Right atrium auricular region (tissue), 2 donors: ENCODE measurements at places on chromosomes 6 and 20. TPM values are rescaled to one million over a fixed set of nuclear protein-coding genes. Genes with fewer than 3 reads are reported as not detected.

Gene LY6G6F
- not detected for total RNA-seq

Gene JAG1
- total RNA-seq, result 30.9 TPM

- no peak for DNase-seq
Measured at GRCh38 chr6:4575714-4576113, 200.5 kb upstream of the CDYL start.

- no peak for DNase-seq
Measured at GRCh38 chr6:137358273-137358672, 135.9 kb downstream of the OLIG3 start.

DNA sequence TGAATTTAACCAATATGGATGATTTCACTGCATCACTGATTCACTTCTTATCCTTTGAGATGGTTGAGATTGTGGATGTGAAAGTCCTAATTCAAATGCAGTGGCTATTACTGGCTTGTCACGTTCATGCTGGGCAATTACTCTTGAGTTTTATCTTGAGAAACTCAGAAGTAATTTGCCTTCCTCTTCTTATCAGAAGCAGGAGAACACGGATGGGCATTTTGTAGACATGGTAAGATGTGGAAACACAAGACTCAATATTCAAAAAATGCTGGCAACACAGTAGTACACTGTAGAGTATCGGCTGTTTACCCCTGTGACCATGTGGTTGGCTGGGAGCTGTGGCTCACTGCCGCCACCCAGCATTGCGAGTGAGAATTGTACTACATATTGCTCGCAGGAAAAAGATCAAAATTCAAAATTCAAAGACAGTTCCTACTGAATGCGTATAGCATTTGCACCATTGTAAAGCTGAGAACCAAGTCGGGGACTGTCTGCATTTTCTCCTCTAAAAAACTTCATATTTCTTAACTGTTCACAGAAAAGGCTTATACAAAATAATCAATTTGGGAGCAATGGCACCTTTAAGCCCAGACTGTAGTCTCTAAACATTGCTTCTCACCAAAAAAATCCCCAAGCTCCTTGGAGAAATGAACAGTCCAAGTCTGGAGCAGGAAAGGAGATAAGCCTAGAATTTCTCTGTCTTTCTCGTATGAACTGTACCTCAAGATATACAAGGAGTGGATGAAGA lies 61.9 kb upstream of the ELOVL5 start:
- no peak for DNase-seq

DNA sequence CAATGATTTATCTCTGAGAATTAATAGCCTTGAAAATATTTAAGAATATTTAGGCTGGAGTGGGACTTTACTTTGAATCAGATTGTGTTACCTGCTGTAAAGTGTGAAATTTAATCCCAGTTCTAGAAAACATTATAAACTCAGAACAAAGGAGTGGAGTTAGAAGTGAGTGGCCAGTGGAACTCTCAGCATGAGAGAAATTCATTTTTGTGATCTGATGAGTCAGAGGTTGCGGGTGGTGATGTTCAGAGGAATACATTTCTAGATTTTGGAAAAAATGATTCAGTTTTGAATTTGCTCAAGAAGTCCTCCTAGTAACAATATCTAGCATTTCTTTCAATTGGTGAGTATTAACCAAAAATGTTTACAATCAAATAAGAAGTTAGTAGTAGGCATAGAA lies 167.5 kb downstream of the ZFAND3 start:
- no peak for DNase-seq

DNA sequence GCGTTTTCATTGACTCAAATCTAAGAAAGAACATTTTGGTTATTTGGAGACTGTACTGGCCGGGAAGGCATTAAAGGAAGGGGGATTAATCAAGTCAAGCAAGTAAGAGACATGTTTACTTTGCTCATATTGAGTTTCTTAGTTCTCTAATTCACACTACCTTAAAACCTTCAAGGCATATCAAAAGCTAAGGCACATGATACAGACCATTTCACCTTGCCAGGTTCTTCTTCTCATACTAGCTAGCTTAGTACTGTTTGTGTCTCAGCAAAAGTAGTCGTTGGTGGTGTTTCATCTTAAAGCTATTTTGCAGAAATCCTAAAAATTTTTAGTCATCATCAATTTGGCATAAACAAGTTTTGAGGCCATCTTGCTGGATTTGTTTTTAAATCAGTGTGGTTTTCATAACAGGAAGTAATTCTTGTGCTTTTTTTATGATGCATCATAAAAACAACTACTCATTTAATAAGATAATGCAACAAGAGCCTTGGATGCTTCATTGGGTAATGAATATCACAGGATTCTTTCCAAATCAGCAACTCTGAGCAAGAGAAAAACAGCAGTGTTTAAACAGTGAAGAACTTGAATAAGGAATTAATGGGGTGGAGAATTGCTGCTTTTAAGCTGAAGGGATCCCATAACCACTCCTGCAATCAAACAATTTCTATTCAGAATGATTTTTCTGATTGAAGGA lies 425.3 kb downstream of the EPM2A start:
- DNase-seq, result no peak

DNA sequence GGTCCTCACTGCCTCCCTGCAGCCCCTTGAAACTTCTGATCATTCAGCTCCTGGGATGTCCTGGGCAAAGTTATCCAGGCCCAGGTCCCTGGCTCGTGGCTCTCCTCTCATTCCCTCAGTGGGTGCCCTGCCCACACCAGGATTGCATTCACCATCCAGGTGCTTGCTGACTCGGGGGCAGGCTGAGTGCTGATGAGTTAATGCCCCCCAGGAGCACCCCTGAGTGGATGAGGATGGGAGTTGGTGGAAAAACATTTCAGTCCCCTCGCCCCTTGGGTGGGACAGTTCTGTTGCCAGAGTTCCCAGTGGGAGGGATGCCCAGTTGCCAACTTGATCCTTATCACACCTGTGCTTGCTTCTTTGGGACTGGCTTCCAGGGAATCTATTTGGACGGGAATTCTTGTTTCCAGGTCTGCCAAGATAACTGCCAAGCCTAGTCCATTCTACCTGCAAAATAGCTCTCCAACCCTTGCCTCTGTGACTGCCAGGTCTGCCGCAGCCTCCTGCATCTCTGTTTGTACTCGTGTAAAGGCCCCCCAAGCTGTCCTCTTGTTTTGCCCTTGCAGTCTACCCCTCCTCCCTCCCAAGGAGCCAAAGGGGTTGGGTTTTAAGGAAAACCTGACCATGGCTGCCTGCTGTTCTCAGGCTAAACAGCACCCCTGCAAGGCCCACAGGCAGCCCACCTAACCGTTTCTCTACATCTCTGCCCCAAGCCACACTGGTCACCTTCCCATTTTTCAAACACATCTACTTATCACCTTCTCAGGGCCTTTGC lies 11.6 kb upstream of the RSPO4 start:
- no peak for DNase-seq

DNA sequence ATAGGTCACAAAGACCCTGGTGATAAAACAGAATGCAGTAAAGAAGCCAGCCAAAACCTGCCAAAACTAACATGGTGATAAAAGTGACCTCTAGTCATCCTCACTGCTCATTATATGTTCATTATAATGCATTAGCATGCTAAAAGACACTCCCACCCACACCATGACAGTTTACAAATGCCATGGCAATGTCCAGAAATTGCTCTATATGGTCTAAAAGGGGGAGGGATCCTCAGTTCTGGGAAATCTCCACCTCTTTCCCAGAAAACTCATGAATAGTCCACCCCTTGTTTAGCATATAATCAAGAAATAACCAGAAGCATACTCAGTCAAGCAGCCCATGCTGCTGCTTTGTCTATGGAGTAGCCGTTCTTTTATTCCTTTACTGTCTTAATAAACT lies 40.4 kb upstream of the MC3R start:
- DNase-seq, result no peak

GRCh38 chr6:158387036-158387435 lies 74.8 kb downstream of the TULP4 start:
- no peak for DNase-seq
